Gastrocnemius medialis (tissue), 4 donors: ENCODE measurements at places on chromosomes 16 and 17. TPM values are rescaled to one million over a fixed set of nuclear protein-coding genes. Genes with fewer than 3 reads are reported as not detected.

GRCh38 chr17:5560361-5560988, 23.8 kb downstream of the NLRP1 start:
- no peak for DNase-seq
- H3K4me3 ChIP-seq, result no peak overlapping the region
- no peaks in the 10 kb centered on the region for H3K4me1 ChIP-seq
- no peak overlapping the region for H3K27ac ChIP-seq
- H3K36me3 ChIP-seq, result no peaks in the 10 kb centered on the region

The B9D1 gene
- 16.4 TPM for total RNA-seq

The TMEM204 gene
- total RNA-seq, result 26.3 TPM

DNA sequence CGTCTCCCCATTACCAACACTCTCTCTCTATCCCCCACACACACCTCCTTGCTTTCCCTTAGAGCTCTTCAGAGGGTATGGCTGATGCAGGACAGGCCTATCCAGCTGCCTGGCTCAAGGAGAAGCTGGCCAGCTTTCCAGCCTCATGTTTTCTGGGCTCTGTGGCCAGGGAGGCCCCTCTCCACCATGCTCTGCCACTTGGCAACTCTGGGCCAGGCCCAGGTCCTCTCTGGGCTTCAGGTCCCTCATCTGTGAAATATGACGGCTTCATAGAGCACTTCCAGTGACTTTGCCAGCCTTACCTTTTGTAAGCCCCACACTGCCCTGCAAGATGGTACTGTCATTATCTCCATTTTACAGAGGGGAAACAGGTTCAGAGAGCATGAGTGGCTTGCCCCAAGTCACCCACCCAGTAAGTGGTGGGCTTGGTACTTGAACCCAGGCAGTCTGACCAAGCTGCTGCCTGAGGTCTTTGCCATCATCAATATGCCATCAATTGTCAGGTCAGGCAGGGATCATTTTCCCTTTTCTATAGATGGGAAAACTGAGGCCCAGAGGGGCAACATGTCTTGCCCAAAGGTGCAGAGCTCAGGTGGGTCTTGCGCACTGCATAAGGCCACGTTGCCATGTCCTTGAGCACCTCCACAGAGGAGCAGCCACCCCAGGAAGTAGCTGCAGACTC, 548 bp upstream of the ADGRG5 start:
- DNase-seq, result no peak
- H3K4me3 ChIP-seq, result no peak overlapping the region
- no peaks in the 10 kb centered on the region for H3K4me1 ChIP-seq
- no peaks in the 10 kb centered on the region for H3K27me3 ChIP-seq

GRCh38 chr16:25872369-25873070, 180.8 kb downstream of the HS3ST4 start:
- DNase-seq, result no peak
- no peak overlapping the region for H3K4me3 ChIP-seq
- no peaks in the 10 kb centered on the region for H3K27me3 ChIP-seq
- H3K27ac ChIP-seq, result no peak overlapping the region
- H3K4me1 ChIP-seq, result no peaks in the 10 kb centered on the region
- H3K36me3 ChIP-seq, result no peaks in the 10 kb centered on the region

GRCh38 chr17:63985387-63986140, 12.6 kb upstream of the PRR29 start:
- H3K27me3 ChIP-seq, result no peaks in the 10 kb centered on the region
- H3K4me1 ChIP-seq, result peaks cover 75% of the 10 kb centered on the region
- no peaks in the 10 kb centered on the region for H3K36me3 ChIP-seq
- H3K4me3 ChIP-seq, result no peak overlapping the region
- no peak for DNase-seq

GRCh38 chr17:81959362-81960129, 1.4 kb downstream of the NOTUM start:
- no peak overlapping the region for H3K27ac ChIP-seq
- H3K4me3 ChIP-seq, result peak overlapping the region; percentile 46
- DNase-seq, result peak; percentile 56
- H3K36me3 ChIP-seq, result no peaks in the 10 kb centered on the region

GRCh38 chr17:4235372-4236279, 28.2 kb downstream of the ANKFY1 start:
- peak; percentile 56 for DNase-seq
- no peaks in the 10 kb centered on the region for H3K27me3 ChIP-seq
- H3K36me3 ChIP-seq, result no peaks in the 10 kb centered on the region
- H3K4me3 ChIP-seq, result no peak overlapping the region
- peaks cover 60% of the 10 kb centered on the region for H3K4me1 ChIP-seq

DNA sequence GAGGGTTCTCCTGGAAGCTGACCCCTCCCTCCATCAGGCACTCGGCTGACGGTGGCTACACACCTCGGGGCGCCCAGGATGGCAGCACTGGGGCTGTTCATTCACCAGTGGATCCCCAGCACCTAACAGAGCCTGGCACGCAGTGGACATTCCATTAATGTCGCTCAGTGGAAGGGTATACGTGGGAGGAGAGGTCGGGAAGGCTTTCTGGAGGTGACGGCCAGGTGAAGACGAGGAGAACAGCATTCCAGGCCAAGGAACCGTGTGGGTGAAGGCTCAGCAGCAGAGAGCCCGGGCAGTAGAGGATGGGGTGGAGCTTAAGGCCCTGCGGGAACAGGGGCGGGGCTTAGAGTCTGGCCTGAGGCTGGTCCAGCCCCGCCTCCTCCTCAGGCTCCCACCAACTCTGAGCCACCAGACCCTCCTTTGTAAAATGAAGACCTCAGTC, 2.5 kb upstream of the HS3ST6 start:
- H3K4me1 ChIP-seq, result no peaks in the 10 kb centered on the region
- H3K36me3 ChIP-seq, result no peaks in the 10 kb centered on the region
- H3K27ac ChIP-seq, result no peak overlapping the region
- no peak overlapping the region for H3K4me3 ChIP-seq

DNA sequence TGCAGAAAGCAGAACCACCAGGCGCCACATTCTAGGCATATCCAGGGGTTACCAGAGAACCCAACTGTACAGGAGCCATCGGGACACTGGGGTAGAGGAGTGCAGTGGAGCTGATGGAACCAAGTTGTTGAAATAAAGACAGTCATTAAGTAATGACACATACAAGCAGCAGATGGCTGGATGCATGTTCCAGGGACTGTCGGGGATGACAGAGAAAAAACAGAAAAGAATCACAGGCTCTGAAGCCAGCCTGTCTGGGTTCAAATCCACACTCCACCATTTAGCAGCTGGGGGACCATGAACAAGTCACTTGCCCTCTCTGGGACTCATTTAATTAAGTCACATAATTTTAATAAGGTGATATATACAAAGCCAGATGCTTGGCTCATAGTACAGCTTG, 117.1 kb downstream of the ZNF423 start:
- H3K4me3 ChIP-seq, result no peak overlapping the region
- no peaks in the 10 kb centered on the region for H3K27me3 ChIP-seq
- no peak overlapping the region for H3K27ac ChIP-seq

DNA sequence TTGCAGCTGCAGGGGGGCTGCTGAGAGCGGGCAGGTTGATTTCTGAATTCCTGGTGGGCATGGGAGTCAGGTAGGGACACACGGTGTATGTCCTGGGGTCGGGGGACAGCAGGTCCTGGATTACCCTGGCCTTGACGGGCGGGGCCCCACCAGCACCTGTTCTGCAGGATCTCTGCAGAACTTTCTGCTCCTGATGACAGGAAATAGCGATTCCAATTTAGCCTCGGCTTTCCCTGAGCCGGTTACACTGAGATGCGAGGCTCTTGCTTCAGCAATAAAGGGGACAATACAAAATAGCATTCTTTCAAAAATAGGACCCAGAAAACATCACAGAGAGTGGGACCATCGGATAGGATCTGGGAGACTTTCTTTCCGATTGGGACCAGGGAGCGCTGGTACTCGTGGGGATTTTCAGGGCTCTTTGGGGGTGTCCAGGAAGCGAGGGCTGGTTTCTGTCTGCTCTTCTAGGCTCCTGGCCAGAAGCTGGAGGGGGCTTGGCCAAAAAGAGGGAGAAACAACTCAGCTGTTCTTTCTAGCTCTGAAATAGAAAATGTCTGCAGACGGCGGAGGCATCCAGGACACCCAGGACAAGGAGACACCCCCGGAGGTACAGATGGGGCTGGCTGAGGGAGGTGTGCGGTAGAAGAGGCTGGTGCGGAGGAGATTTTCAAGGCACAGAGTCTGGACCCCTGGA, 642 bp downstream of the ZNF205 start:
- H3K4me3 ChIP-seq, result peak overlapping the region; percentile 64
- H3K4me1 ChIP-seq, result peaks cover 12% of the 10 kb centered on the region
- H3K36me3 ChIP-seq, result peaks cover 4% of the 10 kb centered on the region
- DNase-seq, result no peak
- H3K27me3 ChIP-seq, result no peaks in the 10 kb centered on the region

- no peaks in the 10 kb centered on the region for H3K27me3 ChIP-seq
- H3K4me1 ChIP-seq, result peaks cover 6% of the 10 kb centered on the region
- DNase-seq, result no peak
- no peak overlapping the region for H3K27ac ChIP-seq
- H3K36me3 ChIP-seq, result no peaks in the 10 kb centered on the region
Observed at GRCh38 chr16:65751622-65752521, 614.6 kb upstream of the CDH5 start.

- no peaks in the 10 kb centered on the region for H3K36me3 ChIP-seq
- peaks cover 63% of the 10 kb centered on the region for H3K27me3 ChIP-seq
- H3K4me3 ChIP-seq, result no peak overlapping the region
- H3K4me1 ChIP-seq, result peaks cover 18% of the 10 kb centered on the region
- DNase-seq, result no peak
Observed at GRCh38 chr16:168424-168823, 2.6 kb downstream of the HBM start.

The UBALD2 gene
- 151 TPM for total RNA-seq

The MT1G gene
- not detected for total RNA-seq

DNA sequence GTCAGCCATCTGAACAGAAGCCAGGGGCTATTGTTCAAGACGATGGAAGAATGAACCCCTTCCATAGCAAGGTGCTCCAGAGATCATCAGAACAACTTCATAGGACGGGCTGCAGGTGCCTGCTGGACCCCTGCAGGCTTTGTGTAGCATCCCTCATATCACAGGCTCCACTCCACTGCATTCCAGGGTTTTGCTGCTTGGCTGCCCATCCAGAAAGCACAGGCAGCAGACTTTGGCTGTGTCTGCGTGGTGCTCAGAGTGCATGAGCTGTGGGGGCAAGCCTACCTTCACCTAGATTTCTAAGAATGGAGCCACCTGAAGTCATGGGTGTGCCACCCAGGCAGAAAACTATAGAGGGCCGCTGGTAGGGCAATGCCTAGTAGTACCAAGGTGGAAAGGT, 93.9 kb upstream of the NLRP1 start:
- no peak for DNase-seq
- no peaks in the 10 kb centered on the region for H3K4me1 ChIP-seq
- no peak overlapping the region for H3K4me3 ChIP-seq

The ARRB2 gene
- total RNA-seq, result 5.5 TPM

- no peak overlapping the region for H3K4me3 ChIP-seq
- H3K36me3 ChIP-seq, result no peaks in the 10 kb centered on the region
- H3K27ac ChIP-seq, result no peak overlapping the region
- H3K27me3 ChIP-seq, result no peaks in the 10 kb centered on the region
- DNase-seq, result no peak
- H3K4me1 ChIP-seq, result no peaks in the 10 kb centered on the region
Observed at GRCh38 chr16:67268136-67268579, 11.2 kb upstream of the PLEKHG4 start.

GRCh38 chr17:68292689-68293040, 1.4 kb downstream of the ARSG start:
- no peaks in the 10 kb centered on the region for H3K27me3 ChIP-seq
- H3K4me1 ChIP-seq, result peaks cover 19% of the 10 kb centered on the region
- no peak for DNase-seq
- no peak overlapping the region for H3K27ac ChIP-seq
- H3K4me3 ChIP-seq, result peak overlapping the region; percentile 64

DNA sequence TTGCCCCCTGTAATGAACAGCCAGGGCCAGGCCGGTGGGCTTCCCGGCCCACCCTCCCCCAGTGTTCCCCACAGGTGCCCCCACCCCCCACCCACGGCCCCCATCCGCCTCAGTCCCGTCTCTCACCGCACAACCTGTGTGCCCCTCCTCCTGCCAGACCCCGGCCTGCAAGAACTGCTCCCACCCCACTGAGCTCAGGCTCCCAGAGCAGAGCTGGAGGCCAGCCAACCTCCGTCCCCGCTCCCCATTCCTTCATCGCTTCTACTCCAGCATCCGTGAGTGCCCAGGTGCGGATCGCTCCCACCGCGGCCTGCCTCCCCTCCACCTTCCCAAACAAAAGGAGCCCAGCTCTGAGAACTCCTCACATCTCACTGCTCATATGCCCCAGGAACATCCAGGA, 4.2 kb downstream of the MVD start:
- no peak for DNase-seq
- H3K27me3 ChIP-seq, result no peaks in the 10 kb centered on the region
- H3K4me3 ChIP-seq, result no peak overlapping the region
- H3K4me1 ChIP-seq, result peaks cover 6% of the 10 kb centered on the region

- DNase-seq, result peak; percentile 54
- no peak overlapping the region for H3K4me3 ChIP-seq
- H3K27me3 ChIP-seq, result no peaks in the 10 kb centered on the region
- no peaks in the 10 kb centered on the region for H3K36me3 ChIP-seq
- H3K4me1 ChIP-seq, result peaks cover 39% of the 10 kb centered on the region
Observed at GRCh38 chr17:2704031-2704889, 7.3 kb downstream of the CLUH start.

The TMC7 gene
- total RNA-seq, result 0.64 TPM

DNA sequence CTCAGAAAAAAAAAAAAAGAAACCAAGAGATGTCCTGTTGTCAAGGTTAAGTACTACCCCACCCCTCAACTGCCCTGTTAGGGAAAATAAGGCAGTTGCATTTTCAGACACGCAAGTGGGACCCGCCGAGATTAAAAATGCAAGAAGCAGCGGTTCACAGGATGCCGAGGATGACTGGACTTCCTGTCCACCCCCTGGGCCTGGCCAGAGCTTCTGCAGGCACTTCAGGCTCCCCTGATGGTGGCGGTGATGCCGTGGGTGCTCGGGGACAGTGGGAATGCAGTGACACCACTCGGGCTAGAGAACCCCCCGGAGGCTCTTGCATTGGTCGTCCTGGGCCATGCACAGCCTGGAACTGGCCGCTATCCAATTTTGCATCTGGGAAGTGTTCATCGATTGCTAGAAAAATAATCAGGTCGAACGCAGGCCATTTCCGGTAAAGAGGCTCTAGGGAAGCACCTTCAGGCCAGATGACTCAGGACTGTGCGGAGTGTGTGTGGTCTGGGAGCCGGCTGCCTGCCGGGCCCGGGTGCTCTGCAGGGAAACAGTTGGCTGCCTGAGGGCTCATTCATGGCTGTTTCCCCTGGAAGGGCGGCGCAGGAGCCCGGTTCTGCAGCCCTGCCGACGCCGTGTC, 13.4 kb upstream of the CRISPLD2 start:
- H3K27me3 ChIP-seq, result no peaks in the 10 kb centered on the region
- no peaks in the 10 kb centered on the region for H3K36me3 ChIP-seq
- no peak overlapping the region for H3K4me3 ChIP-seq

The CFAP97D1 gene
- not detected for total RNA-seq

The EXOC3L1 gene
- 0.95 TPM for total RNA-seq

- no peak for DNase-seq
- H3K4me3 ChIP-seq, result no peak overlapping the region
- H3K36me3 ChIP-seq, result no peaks in the 10 kb centered on the region
Observed at GRCh38 chr17:19270347-19270703, 33.2 kb downstream of the EPN2 start.

GRCh38 chr17:57518587-57519581, 226.2 kb downstream of the CCDC182 start:
- no peak overlapping the region for H3K4me3 ChIP-seq
- DNase-seq, result peak; percentile 68
- no peaks in the 10 kb centered on the region for H3K27me3 ChIP-seq
- peaks cover 44% of the 10 kb centered on the region for H3K4me1 ChIP-seq
- no peaks in the 10 kb centered on the region for H3K36me3 ChIP-seq

GRCh38 chr17:82863383-82863940, 23.6 kb upstream of the ZNF750 start:
- H3K4me1 ChIP-seq, result peaks cover 25% of the 10 kb centered on the region
- H3K4me3 ChIP-seq, result no peak overlapping the region
- peak overlapping the region; percentile 75 for H3K27ac ChIP-seq

The RASL10B gene
- 13.8 TPM for total RNA-seq

The NTHL1 gene
- total RNA-seq, result 8.5 TPM
